ENCODE measurements at places on chromosomes 16 and 17.

GRCh38 chr16:85151603-85152413 is 39.5 kb upstream of the CIBAR2 start:
- no peak for DNase-seq

DNA sequence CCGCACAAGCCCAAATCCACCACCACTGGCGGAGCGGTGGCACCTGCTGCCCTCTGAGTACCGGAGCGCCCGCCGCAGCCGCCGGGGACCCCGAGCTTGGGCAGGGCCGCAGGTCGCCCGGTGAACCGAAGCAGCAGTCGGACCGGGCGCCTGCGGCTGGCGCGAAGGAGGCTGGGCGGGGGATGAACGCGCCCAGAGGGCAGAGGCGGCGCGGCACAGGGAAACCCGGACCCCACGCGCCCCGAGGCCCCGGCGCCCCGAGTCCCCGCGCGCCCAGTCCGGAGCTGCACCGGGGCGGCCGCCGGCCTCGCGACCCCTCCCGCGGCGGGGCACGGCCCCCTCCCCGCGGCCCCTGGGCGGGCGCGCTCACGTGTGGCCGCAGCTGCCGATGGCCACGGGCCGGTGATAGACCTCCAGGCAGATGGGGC is 393 bp downstream of the RNF166 start:
- DNase-seq = no peak

GRCh38 chr17:32258383-32259140 is 7.1 kb upstream of the RHBDL3 start:
- no peak for DNase-seq

DNA sequence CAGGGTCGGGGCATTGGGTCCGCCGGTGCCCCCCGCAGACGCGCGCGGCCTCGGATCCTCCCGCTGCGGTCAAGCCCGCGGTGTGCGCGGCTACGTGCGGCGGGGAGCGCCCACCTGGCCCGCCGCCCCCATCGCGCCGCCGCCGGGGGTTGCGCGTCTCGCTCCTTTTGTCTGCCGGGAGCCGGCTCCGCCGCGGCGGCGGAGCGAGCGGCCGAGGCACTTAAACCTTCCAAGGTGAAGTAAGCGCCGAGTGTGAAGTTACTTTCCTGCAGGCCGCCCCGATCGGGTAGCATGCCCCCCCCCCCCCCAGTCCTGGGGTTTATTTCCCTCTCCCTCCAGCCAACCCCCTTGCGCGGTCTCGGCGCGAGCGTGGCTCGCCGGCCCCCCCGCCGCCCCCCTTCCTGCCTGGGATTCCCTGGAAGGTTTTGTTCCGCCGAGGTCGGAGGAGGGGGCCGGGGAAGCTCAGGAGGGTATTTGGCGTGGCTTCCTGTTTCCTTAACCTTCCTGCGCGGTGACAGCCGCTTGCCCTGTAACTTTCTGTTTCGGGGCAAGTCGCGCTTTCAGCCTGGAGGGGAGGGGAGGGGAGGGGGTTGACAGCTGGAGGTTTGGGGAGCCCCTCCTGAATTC is 56.6 kb upstream of the GSE1 start:
- peak; percentile 45 for DNase-seq

DNA sequence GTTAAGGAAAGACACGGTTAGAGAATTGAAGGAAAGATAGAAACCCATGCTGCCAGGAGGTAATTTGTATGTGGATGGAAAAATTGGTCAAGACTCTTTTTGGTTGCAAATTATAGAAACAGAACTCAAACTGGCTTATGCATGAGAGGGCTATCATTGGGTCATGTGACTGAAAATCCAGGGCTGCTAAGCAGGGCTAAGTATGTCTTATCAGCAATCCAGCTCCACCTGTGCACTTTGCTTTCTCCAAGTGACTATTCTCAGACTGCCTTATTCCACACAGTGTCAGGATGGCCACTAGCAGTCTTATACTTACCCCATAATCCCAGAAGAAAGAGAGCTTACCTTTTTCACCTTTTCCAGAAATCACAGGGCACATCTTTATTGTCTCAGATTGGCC is 113.5 kb downstream of the CBLN1 start:
- DNase-seq = no peak

DNA sequence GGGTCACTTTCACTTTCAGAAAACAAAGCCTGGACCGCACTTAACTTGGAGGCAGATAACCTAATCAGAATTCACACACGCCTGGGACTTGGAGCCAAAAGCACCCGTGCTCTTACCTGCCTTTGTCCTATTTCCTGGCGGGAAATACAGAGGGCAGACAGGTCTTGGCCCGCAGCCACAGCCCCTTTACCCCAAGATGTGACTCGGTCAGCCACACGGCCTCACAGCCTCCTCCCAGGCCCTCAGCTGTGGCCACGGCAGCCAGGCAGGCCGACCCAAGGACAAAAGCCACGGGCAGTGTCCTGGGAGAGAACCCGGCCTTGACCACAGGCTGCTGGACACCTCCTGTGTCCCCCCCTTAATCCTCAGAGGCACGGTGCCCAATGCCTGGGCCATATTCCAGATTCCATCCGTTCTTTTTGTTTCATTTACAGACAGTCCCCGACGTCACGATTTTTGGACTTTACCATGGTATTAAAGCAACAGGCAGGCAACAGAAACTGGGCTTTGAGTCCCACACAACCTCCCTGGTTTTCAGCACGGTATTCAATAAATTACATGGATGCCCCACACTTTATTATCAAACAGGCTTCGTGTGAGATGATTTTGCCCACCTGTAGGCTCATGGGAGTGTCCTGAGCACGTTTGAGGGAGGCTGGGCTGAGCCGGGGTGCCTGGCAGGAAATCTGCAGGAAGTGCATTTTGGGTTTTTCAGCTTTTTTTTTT is 30.1 kb upstream of the GAA start:
- DNase-seq = no peak

DNA sequence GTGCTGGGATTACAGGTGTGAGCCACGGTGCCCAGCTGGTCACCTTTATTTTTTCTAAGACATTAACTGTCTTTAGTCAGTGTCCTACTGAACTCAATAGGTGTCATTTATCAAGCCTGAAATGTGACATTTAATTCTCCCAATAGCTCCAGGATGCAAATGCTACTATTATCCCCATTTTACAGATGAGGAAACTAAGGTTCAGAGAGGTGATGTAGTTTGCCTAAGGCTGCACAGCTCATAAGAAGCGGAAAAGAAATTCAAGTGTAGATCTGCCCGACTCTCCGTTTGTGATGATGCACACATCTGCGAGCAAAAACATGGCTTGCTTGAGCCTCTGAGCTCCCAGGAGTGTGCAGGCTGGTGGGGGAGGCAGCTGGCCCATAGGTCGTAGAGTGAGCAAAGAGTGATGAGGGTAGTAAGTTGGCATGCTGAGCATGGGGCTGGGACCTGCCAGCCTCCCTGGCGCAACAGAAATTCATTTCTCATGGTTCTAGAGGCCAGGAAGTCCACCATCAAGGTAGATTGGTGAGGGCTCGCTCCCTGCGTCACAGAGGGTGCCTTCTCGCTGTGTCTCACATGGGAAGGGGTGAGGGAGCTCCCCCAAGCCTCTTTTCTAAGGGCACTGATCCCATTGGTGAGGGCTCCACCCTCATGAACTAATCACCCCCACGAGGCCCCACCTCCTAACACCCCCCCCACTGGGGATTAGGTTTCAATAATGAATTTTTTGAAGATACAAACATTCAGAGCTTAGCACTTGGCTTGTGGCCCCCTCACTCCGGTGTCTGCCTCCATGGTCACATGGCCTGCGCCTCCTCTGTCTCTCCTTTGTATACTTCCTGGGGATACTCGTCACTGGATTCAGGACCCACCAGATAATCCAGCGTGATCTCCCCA is 141.5 kb upstream of the PLCG2 start:
- DNase-seq = no peak

DNA sequence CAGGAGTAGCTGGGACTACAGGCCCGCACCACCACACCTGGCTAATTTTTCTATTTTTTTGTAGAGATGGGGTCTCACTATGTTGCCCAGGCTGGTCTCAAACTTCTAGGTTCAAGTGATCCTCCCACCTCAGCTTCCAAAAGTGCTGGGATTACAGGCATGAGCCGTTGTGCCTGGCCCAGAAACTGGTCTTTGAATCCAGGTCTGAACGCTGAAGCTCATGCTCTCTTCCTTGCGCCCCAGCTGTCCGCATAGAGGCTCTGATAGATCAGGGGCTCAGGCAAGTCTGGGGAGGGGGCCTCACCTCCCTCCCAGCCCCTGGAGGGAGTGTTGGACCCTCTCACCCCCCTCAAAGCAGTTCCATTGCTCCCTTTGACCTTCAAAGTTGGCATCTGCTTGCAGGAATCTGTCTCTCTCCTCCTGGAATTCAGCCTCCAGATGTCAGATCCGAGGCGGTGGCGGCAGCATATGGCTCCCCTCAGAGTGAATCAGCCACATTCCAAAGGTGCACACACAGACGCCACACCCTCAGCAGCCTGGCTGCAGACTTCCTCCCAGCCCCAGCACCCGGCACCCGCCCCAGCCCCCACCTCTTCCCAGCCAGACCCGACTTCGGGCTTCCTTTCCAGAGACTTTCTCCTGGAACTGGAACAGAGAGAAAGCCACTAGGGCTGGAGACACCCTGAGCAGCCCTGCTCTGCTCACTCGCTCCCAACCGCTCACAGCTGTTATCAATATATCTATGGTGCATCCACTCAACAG is 16.9 kb upstream of the GLIS2 start:
- no peak for DNase-seq

DNA sequence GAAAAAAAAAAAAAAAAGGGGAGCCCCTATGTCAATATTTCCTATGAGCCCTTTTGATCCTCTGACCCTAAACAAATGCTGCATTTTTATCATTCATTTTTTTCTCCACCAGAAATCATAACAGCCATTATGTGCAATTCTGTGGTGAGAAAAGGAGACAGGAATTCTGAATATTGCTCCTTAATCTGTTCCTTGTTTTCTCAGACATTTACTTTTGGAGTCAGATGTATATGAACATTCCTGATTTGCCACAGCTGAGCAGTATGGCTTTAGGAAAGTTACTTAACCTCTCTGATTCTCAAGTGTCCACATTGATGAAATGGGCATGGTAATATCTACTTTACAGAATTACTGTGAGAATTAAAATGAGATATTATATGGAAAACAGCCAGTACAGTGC is 144.4 kb downstream of the SKAP1 start:
- no peak for DNase-seq

DNA sequence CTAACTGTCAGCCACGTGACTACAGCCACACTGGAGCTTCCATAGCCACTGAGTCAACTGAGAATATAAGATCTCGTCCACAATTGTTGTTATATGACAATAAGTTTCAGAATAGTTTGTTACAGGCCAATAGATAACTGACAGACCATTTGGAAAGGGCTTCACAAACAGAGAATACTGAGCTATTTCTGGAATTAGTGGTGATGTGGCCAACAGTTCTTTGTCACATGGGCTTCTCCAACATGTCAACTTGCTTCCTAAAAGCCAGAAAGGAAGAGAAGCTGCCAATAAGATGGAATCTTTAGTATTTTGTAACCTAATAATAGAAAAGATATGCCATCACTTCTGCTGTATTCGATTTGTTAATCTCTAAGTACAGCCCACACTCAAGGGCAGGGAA is 1220.4 kb downstream of the CDH8 start:
- DNase-seq = no peak

- no peak for DNase-seq
Observed at GRCh38 chr16:84907575-84907974, 87.8 kb downstream of the CRISPLD2 start.

- no peak for DNase-seq
Observed at GRCh38 chr16:84686707-84687298, 13.0 kb upstream of the USP10 start.

DNA sequence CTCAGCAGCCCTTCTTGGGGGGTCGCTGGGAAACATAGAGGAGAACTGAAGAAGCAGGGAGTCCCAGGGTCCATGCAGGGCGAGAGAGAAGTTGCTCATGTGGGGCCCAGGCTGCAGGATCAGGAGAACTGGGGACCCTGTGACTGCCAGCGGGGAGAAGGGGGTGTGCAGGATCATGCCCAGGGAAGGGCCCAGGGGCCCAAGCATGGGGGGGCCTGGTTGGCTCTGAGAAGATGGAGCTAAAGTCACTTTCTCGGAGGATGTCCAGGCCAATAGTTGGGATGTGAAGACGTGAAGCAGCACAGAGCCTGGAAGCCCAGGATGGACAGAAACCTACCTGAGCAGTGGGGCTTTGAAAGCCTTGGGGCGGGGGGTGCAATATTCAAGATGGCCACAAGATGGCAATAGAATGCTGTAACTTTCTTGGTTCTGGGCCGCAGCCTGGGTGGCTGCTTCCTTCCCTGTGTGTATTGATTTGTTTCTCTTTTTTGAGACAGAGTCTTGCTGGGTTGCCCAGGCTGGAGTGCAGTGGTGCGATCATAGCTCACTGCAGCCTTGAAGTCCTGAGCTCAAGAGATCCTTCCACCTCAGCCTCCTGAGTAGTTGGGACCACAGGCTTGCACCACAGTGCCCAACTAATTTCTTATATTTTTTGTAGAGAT is 3.4 kb downstream of the STH start:
- DNase-seq = peak; percentile 48

GRCh38 chr16:30060346-30060745 is 5.2 kb upstream of the ALDOA start:
- DNase-seq = no peak

DNA sequence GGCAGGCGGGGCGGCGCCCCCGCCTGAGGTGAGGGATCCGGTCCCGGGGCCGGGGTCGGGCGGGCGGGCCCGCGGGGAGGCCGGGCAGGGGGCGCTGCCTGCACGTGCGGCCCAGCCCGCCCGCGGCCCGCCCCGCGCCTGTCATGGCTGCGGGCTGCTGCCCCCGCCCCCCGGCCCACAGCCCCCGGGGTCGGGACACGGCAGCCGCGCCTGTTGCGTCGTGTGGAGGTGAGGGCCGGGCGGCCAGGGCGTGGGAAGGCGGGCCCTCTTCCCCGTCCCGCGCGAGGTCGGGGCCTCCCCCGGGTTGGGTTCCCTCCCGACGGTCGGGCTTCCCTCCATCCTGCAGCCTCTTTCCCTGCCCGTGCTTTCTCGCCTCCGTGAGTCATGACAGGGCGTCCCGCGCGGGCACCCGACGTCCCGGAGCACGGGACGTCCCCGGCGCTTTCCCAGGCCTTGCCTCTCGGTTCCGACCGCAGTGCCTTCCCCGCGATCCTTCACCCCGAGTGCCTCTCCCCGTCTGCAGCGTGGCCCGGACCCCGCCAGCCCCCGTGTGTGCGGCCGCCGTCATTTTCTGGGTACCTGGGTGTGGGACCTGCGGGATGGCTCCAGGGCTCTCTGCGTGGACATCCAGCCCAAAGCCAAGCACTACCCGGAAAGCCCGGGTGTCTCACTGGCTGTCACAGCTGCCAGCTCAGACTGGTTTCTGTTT is 76.7 kb downstream of the CHD9 start:
- peak; percentile 49 for DNase-seq

All from stimulated activated CD8-positive, alpha-beta memory T cell treated with anti-CD3 and anti-CD28 coated beads, Interleukin-4, amount 100 ng/mL, for 24 hours (primary cell).